Ecto neural progenitor cell (in vitro differentiated cells): ENCODE measurements at places on chromosomes 6 and 20.

DNA sequence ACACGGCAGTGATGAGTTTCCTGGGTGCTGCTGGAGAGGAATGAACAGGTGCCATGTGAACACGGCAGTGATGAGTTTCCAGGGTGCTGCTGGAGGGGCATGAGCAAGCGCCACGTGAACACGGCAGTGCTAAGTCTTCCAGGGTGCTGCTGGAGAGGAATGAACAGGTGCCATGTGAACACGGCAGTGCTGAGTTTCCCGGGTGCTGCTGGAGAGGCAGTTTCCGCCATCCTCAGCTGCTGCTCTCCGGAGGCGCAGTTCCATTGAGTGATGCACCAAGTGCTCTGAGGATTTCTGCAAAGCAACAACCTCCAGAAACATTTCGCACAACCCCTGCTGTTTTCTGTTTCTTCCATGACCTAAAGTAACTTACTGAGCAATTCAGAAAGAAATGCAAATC is 155.4 kb downstream of the SMOC2 start:
- no peak for DNase-seq

- no peak for DNase-seq
Observed at GRCh38 chr6:18473755-18474154, 86.6 kb downstream of the RNF144B start.

GRCh38 chr6:3231247-3232016 is 4.0 kb upstream of the TUBB2B start:
- peak; percentile 83 for DNase-seq

- DNase-seq: no peak
Observed at GRCh38 chr6:9647071-9647445, 767.8 kb downstream of the TFAP2A start.

DNA sequence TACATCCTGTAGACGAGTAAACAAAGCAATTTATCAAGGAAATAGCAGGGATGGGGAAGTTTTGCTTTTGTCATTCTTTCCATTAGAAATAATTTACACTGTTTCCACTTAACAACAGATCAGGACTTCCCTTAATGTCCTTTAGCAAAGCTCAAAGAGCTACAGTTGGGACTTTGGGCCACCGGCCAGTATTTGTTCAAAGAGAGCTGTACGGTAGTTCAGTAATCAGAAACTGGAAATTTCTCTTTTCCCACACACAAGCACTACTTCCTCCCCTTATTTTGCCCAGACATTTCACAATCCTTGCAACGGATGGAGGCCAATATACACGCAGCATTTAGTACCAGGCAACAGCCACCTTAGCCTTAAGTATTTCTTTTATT is 12.1 kb upstream of the HINT3 start:
- DNase-seq: no peak

- no peak for DNase-seq
Observed at GRCh38 chr6:2351807-2352431, 106.5 kb upstream of the GMDS start.

GRCh38 chr6:163605385-163606097 is 191.0 kb downstream of the QKI start:
- no peak for DNase-seq

- DNase-seq: no peak
Observed at GRCh38 chr6:107635057-107635515, 145.2 kb downstream of the SOBP start.

GRCh38 chr6:136228814-136229213 is 21.3 kb downstream of the MTFR2 start:
- no peak for DNase-seq

GRCh38 chr6:41940759-41941279 is 789 bp downstream of the CCND3 start:
- peak; percentile 67 for DNase-seq

GRCh38 chr20:58970146-58970545 is 10.9 kb upstream of the NELFCD start:
- DNase-seq: no peak

- no peak for DNase-seq
Observed at GRCh38 chr20:37335642-37336368, 10.1 kb upstream of the SRC start.

- no peak for DNase-seq
Observed at GRCh38 chr20:61556111-61556510, 304.1 kb downstream of the CDH4 start.

DNA sequence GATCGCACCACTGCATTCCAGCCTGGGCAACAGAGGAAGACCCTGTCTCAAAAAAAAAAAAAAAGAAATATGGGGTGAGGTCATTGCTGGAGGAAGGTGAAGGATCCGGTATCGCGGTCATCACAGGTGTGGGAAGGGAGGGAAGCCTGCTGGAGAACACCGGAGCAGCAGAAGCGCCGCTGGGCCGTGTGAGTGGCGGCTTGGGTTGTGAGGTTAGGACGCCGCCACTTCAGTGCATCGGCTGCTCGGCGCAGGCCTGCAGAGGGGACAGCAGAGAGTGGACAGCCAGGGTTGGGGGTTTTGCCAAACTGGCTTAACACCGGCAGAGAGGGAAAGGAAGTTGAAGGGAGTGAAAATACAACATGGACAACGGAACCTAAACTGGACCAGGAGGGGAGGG is 5.4 kb downstream of the TLDC2 start:
- no peak for DNase-seq

- DNase-seq: no peak
Observed at GRCh38 chr20:48273843-48274242, 488.6 kb upstream of the SULF2 start.

DNA sequence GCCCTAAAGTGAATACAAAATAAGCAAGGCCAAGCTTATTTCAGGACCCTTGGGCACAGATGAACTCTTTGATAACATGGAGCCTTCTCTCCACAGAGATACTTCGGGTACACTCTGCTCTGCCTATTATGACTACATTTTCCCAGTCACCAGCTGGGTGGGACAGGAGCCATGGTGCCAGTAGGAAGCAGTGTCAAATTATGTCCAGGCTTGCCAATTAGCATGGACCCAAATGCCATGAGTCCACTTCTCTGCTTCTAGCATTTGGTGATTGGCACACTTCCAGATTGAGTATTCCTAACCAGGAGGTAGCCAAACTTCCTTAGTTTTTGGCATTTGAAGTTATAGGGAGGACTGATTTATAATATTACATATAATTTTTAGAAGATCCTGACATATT is 513.8 kb upstream of the HTR1E start:
- DNase-seq: no peak
